ENCODE measurements at places on chromosomes 2 and 18.

GRCh38 chr2:178280244-178280852 is 86.0 kb downstream of the OSBPL6 start:
- DNase-seq = peak; percentile 25

GRCh38 chr2:101164021-101164420 is 12.8 kb upstream of the TBC1D8 start:
- DNase-seq = no peak

DNA sequence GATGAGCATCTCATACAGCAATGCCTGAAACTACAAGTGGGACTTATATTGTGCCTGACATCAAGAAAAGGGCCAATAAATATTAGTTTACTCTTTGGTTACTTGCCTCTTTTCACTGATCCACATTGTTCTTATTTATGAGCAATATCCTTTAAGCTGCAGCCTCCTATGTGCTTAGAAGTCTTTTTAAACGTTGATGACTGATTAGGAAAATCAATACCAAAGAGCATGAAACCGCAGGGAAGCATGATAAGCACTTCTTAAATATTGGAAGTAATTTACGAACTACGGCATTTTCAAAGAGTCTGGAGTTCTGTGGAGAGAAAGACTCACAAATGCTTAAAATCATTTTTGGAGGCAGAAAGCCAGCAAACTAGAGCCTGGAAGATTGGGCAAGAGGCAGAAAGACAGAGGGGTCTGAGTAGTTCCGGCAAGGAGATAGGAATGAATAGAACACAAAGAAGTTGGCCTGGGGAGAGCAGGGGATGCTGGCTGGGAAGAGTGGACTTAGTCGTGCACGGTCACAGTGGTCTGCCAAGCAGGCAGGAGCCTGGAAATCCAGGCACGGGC is 122.6 kb upstream of the NOSTRIN start:
- no peak for DNase-seq

DNA sequence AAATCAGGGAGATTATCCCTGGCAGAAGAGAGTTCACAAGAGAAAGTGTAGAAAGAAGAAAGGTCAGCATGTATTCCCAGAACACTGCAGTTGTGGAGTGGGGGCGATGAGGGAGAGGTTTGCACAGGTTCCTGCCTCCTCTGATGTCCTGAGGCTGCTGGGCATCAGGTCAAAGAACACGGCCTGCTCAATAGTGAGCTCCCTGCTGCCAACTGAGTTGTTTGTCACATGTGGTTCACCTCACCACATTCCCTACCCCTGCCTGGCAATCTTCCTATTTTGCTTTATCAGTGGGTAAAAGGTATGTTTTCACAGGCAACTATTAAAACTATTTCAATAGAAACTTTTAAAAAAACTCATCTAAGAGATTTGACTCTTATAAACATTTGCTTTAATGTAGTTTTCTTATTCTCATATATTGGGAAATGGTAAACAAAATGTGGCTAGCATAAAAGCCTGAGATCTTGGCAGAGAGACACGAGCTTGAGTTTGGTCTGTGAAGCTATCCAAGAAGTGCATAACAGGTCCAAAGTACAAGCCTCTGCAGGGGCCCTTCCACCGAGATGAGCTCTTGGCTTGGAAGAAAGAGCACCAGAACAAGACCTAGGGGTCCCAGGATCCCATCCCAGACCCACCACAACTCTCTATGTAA is 123.9 kb upstream of the SRD5A2 start:
- no peak for DNase-seq

DNA sequence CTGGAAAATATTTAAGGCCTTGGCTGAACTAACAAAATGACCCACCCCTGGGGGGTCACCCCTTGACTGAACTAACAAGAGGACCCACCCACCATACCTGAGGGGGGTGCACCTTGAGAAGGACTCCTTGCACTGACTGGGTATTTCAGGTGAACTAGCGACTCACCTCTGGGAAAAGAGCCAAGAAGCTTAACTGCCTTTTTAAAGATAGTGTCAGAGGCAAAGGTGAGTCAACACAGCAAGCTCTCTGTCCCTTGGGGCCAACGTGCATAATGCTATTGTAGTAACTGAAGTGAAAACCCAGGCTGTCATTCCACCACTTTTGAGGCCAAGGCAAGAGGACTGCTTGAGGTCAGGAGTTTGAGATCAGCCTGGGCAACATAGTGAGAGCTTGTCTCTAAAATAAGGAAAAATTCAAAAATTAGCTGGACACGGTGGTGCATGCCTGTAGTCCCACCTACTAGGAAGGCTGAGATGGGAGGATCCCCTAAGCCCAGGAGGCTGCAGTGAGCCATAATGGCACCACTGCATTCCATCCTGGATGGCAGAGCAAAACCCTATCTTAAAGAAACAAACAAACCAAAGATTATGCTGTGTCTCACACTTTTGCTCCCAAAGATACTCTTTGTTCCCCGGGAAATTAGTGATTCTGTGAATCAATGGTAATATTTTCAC is 36.4 kb upstream of the ZCCHC2 start:
- peak; percentile 68 for DNase-seq

Measured in Panc1 (cell line).